Breast epithelium (tissue), 4 donors: ENCODE measurements at places on chromosomes 12 and 14. TPM values are rescaled to one million over a fixed set of nuclear protein-coding genes. Genes with fewer than 3 reads are reported as not detected.

GRCh38 chr14:91754819-91755218 lies 22.9 kb upstream of the CATSPERB start:
- H3K27ac ChIP-seq: peak overlapping the region; percentile 74
- no peaks in the 10 kb centered on the region for H3K27me3 ChIP-seq
- DNase-seq: no peak
- H3K36me3 ChIP-seq: no peaks in the 10 kb centered on the region
- H3K4me3 ChIP-seq: no peak overlapping the region
- H3K4me1 ChIP-seq: no peaks in the 10 kb centered on the region

GRCh38 chr12:9760699-9761418 lies at the start of gene CD69:
CD69 (minus strand) TSS chr12:9760901; CDS start chr12:9760820, 81 bp downstream.
- no peaks in the 10 kb centered on the region for H3K36me3 ChIP-seq
- DNase-seq: no peak
- H3K27me3 ChIP-seq: no peaks in the 10 kb centered on the region
- no peak within 1 kb of the TSS for H3K4me3 ChIP-seq

GRCh38 chr12:80316222-80316621 lies 127.8 kb upstream of the PTPRQ start:
- DNase-seq: no peak
- H3K4me1 ChIP-seq: no peaks in the 10 kb centered on the region
- no peaks in the 10 kb centered on the region for H3K36me3 ChIP-seq
- no peak overlapping the region for H3K4me3 ChIP-seq

SALL2 gene
- total RNA-seq: 10.7 TPM

LRP1-AS gene
- not detected for total RNA-seq
